ENCODE measurements at places on chromosomes 12 and 14.
A peak's percentile ranks its signal among the peaks of the same experiment; 100 is the strongest.

DNA sequence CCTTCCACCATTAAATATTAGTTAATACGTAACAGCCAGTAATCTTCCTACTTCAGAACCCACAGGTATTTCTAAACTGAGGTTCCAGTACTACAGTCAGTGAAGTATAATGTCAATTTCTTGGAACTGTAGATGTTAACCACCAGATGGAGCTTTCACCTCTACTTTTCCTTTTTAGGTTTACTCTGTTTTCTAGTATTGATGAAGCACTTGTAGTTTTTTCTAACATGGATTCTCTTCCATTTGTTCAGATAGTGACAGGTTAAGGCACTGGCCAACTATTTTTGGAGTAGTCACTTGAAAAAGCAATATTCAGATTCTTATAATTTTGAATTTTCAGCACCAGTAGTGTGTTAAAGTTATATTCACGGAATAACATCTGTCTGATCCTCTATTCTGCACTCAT is 4.6 kb upstream of the SEC23A start:
- DNase-seq: peak; percentile 65

GRCh38 chr12:107328442-107329133 is 235.2 kb upstream of the CRY1 start:
- no peak for DNase-seq

DNA sequence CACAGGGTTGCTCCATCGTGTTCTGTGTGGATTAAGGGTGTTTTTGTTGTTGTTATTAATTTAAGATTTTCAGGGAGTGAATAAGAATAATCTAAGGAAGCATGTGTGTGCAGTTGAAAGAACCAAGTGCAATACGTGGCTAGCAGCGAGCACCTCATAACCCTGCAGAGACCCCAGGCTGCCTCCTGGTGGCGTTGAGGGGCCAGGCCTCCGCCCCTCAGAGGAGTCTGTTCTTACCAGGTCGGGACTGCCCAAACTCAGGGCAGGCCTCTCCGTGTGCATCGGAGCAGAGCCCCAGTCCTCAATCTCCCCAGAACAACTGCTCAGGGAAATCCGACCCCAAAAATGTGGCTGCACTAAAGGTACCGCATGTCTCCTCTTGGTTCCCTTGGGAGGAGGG is 36.8 kb downstream of the IL31 start:
- DNase-seq: no peak

- no peak for DNase-seq
Observed at GRCh38 chr12:27754795-27755194, 25.2 kb upstream of the KLHL42 start.

DNA sequence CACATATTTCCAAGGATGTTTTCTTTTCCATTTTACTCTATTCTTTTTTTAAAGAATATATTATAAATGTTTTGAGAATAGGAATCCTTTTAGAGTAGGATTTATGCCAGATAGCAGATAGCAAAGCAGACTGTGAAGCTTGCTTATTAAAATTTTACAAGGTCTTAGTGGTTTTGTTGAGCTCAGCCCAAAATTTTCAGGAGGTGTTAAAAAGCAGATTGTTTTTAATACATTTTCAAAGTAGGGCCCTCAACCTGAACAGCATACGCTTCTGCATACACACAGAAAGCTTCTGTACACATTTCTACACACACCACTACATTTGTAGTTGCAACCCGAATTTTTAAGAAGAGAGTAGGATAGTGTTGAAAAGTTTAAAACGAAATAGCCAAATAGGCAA is 151.0 kb downstream of the EPS8 start:
- peak; percentile 28 for DNase-seq

DNA sequence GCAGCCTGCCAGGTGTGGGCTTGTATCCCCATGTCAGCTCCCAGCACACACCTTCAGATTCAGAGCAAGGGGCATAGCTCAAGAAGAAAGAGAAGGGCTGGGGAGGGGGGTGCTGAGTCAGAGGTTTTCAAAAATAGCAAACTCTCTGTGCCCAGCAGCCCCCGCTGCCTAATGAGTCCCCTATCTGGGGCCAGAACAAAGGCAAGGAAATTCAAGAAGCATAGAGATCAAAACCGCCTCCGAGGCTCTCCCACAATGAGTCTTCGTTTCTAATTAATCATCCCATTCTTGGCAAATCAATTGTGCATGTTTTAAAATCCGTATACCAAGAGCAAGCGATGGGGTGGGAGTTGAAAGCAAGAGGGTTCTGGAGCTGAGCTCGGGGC is 19.5 kb upstream of the CMKLR1 start:
- peak; percentile 58 for DNase-seq

DNA sequence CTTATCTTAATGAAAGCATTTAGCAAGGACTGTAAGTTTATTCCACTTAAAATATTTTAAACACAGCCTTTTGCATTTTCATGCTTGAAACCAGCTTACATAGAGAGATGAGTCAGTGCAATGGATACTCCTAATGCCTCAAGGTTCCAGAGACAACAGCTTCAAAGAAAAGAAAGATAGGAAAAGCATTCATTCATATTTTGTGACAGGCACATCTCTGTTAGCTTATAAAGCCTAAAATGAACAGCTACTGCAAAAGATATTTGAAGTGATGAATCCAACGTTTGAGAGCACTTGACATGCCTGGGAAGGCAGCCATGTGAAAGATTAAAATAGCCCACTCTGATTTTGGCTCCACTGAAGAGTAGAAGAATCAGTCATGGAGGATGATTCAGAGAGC is 814.5 kb downstream of the RPS29 start:
- DNase-seq: no peak

DNA sequence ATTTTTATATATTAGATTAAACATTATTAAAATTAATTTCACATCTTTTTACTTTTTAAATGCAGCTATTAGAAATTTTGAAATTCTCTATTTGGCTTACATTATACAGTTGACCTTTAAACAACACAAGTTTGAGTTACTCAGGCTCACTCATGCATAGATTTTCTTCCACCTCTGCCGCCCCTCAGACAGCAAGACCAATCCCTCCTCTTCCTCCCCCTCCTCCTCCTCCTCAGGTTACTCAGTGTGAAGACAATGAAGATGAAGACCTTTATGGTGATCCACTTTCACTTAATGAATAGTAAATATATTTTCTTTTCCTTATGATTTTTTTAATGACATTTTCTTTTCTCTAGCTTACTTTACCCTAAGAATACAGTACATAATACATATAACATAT is 136.2 kb downstream of the LLPH start:
- no peak for DNase-seq

- DNase-seq: peak; percentile 71
Observed at GRCh38 chr14:71725922-71726579, 206.2 kb upstream of the RGS6 start.

- no peak for DNase-seq
Observed at GRCh38 chr12:24945039-24945438, 3.9 kb downstream of the BCAT1 start.

DNA sequence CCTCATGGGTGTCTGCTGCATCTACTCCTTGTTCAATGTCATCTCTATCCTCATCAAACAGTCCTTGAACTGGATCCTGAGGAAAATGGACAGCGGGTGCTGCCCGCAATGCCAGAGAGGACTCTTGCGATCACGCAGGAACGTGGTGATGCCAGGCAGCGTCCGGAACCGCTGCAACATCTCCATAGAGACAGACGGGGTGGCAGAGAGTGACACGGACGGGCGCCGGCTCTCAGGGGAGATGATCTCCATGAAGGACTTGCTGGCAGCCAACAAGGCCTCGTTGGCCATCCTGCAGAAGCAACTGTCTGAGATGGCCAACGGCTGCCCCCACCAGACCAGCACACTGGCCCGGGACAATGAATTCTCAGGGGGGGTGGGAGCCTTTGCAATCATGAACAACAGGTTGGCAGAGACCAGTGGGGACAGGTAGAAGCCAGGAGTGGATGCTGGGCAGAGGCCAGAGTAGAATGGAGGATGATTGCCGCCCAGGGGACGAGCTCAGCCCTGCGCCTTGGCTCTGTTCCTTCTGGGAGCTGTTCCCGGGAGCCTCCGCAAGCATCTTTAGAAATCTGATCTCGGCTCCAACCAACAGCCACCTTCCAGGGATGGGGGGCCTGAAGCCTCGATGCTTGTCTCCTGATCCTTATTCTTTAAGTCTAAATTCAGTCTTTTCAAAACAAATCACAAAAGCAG is 71.6 kb upstream of the PSMC1 start:
- DNase-seq: no peak

- peak; percentile 67 for DNase-seq
Observed at GRCh38 chr12:128224226-128224625, 42.7 kb upstream of the TMEM132C start.

DNA sequence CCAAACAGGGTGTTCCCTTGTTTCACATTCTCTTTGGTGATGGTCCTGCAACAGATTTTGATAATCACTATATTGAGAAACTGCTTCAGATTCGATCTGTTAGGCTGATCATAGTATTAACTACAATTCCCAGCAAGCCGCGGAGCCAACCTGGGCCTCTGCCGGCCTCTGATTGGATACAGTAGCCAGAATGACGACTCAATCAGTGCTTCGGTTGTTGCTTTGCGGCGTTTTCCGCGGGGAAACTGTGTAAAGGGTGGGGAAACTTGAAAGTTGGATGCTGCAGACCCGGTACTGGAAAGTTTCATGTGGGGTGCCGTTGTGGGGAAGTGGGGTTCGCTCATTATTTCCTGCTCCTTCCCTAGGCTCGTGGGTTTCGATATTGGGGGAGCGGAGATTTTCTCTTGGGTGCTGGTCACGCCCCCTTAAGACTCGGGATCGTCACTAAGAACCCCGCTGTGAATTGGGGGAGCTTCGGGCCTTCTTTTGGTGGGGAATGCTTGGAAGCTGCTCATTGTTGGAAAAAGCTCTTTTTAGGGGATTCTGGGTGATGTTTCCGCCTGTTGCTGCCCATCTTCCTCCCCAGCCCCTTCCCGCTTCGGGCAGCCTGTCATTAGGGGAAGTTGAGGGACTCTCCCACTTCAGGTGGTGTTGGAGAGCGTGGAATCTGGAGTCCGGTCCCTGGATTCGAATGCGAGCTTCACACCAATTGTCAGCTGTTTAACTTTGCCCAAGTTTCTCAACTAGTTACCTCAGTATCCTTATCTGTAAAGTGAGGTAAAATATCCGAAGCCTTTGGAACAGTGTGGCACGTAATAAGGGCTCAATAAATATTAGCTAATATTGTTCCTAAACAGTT is at the start of gene RAD51B:
Gene RAD51B, plus strand, starts transcription at position 217 of the 859 bp plus-strand sequence.
- DNase-seq: peak; percentile 96

DNA sequence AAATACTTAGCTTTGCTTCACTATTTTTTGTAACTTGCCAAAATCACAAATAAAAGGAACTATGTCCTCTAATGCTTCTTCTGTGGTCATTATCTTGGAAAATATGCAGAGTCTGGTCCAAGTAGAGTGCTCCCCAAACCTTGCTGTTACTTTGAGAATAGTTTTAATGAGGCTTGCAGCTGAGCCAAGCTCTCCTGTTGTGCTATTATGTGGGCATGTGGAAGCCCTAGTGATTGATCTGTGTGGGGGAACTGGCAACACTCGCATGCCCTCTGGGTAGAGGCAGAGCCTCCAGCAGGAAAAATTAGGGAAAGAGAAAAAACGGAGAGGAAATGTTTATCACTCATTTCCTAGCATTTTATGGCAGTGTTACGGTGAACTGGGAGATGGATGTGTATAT is 473.1 kb downstream of the EGLN3 start:
- peak; percentile 88 for DNase-seq

DNA sequence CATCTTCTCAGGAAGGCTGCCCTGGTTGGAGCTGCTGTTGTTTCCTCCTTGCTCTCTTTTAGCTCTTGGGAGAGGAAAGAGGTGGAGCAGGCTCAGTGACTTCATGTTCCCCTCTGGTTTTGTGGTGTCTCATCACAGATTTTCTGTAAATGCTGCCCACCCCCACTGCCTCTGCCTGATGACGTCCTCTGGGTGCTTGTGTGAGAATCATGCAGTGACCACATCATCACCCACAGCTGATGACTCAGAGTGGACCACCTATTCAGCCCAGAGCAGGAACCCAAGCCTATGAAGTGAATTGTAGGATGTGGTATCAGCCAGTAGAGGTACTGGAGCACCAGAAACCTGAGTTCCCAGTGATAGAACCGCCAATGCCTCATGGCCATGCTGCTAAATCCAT is at the start of gene GZMB:
Gene GZMB, minus strand, starts transcription at position 33 of the 400 bp plus-strand sequence. Its CDS starts 30 bp downstream, at position 3.
- no peak for DNase-seq

- DNase-seq: peak; percentile 63
Observed at GRCh38 chr12:120234643-120235368, 30.7 kb downstream of the PXN start.

Measured in brain (organoid and tissue), 16 donors.